ENCODE measurements at places on chromosomes 3 and 15. TPM values are rescaled to one million over a fixed set of nuclear protein-coding genes. Genes with fewer than 3 reads are reported as not detected.

Gene IQCF5
- not detected for total RNA-seq

- DNase-seq = no peak
Observed at GRCh38 chr3:147937891-147938290, 528.7 kb downstream of the ZIC1 start.

GRCh38 chr15:64009241-64009640 lies 37.0 kb downstream of the DAPK2 start:
- DNase-seq = no peak

Gene TMF1
- 34.4 TPM for total RNA-seq

Gene PIF1
- total RNA-seq = 6.6 TPM

DNA sequence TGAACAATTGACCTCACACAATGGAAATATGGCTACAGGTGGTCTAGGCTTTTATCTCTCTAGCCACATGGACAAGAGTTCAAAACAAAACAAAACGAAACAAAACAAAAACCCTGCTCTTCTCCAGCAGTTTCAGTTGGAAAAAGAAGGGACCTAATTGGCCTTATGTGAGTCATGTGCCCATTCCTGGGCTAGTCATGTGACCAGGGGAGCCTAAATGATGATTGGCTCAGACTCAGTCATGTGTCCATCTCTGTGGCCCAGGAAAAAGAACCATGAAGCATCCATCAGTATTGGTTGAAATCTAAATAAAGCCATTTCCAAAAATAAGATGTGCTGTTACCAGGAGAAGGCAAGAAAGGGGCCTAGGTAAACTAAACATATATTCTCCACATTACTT lies 96.8 kb downstream of the ANXA2 start:
- no peak for DNase-seq

GRCh38 chr15:88904624-88905327 lies 8.4 kb downstream of the MFGE8 start:
- DNase-seq = no peak

DNA sequence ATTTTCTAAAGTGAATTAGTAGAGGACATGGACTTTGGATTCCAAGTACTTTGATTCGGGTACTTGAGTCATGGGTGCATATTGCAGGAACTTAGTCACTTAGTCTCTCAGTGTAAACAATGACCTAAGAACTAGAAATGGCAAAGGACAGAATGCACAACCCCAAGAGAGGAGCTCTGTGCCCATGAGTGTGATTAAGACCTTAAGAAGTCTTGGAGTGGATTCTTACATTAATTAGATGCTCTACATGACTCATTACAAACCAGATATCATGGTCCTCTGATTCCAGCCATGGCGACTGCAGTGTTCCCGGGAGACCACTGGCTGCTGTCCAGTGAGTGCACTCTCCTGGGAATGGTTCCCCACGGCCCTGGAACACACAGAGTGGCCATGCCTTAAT lies 251.5 kb downstream of the GABRG3 start:
- DNase-seq = no peak

DNA sequence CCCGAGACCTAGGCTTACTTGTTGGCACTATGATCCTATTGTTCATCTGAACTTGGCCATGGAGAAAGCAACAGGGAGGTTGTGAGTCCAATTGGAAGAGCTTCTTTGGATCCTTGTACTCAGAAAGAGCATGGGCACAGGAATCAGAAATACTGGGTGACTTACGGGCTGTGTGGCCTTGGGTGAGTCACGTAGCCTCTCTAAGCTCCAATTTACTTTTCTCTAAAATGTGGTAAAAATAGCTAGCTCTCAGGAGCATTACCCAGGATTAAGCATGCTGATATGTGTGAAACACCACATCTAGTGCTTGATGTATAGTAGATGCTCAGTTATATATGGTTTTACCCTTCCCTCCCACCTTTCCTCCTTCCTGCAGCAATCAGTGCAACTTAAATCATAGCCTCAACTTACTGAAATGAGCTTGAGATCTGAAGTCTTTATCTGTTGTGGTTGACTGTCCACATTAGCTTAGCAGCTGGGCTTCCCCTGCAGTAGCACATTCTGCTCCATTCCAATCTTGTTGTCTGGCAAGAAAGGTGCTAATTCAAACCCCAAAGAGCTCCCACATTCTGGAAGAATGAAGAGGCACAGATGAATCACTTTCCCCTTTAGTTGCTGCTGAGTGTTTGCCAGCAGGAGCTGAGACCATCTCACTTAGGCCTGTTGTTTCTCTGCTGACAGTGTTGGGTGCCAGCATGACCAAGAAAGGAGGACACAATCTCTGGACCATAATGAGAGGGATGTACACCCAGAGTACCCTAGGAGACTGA lies 299.1 kb upstream of the TRIM42 start:
- DNase-seq = no peak

GRCh38 chr15:64461721-64462162 lies 1.4 kb downstream of the ZNF609 start:
- no peak for DNase-seq

DNA sequence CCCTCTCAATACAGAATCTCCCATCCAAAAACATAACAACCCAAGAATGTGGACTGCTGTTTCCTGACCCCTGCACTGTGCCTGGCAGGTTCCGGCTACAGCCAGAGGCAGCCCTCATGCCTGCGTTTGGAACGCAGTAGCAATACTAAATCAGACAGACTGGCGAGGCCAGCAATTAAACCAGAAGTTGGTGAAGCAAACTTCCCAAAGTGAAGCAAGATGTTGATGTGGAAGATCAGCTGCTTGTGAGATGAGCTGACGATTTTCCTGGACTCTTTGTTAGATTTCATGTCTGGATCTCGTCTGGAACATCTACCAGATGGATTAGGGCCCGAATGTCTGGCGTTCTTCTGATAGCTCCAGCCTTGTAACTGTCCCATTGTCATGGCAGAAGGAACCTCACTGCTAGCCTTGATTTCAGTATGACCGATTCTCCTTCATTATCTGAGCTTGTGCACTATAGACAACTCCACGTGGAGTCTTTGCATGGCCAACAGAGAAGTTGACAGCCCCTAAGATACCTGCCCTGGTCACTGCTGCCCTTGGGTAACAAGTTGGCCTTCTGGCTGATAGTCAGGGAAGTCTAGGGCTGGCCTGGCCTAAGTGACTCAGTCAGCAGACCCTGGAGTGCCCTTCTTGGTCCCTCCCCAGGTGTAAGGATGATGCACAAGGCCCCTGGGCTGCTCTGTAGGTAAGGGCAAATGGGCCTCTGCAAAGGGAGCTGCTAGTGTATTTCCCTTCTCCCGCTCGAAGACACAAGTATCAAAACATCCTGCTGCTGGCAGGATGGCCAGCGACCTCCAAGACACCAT lies 126.5 kb downstream of the ADAMTS17 start:
- DNase-seq = no peak

DNA sequence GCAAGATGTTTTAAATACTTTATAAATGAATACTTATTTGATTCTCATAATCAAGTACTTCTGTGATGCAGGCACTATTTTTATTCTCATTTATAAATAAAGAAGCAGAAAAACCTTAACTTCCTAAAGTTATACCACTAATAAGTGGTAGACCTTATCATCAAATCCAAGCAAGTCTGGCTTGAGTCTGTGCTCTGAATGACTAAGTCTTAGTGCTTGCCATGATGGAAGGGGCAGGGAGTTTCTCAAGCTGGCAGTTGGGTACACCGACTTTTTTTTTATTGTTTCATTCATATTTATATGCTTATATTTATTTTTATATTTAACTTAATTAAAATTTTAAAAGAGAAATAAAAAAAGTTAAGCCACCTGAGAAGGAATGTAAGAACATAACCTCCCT lies 23.6 kb downstream of the SLMAP start:
- no peak for DNase-seq

Gene ZPLD1
- total RNA-seq = not detected

- no peak for DNase-seq
Observed at GRCh38 chr15:45133561-45133920, 3.7 kb downstream of the DUOX1 start.

- DNase-seq = no peak
Observed at GRCh38 chr15:59172289-59172901, 34.2 kb upstream of the LDHAL6B start.

Gene MAP1A
- 16.9 TPM for total RNA-seq

Gene BOC
- 93.1 TPM for total RNA-seq

GRCh38 chr3:106619-107018 lies 89.9 kb upstream of the CHL1 start:
- no peak for DNase-seq

GRCh38 chr3:160885791-160886286 lies 129.8 kb downstream of the PPM1L start:
- no peak for DNase-seq

DNA sequence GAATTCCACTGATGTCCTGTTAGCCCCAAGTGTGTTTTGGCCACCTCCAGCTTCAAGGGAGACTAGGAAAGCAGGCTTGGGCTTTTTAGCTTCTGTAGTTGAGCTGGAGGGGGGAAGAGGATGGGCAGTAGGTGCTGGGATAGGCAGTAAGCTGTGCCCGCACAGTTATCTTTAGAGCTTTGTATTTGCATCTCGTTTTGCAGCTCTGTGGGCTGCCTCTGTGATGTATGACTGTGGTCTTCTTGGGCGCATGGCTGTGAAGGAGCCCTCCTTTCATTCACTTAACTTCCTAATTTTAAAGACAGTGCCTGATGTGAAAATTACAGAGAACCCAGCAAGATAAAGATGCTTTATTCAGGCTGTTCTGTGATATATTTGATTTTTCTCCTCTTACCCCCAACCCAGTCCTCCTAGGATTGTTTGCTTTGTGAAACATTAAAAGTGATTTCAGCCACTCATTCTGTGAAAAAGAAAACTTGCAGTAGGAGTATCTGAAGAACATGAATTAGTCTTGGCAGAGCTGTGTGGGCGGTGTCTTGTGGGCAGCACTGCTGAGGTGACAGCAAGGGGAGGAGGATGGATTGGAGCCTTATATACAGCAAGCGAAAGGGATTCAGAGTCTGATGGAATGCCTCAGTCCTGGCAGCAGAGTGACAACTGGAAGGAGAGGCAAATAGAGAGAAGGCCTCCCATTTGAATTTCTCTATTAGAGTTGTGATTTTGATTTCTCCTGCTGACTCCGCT lies 74.3 kb downstream of the LARS2 start:
- no peak for DNase-seq

GRCh38 chr3:187941135-187941847 lies 196.0 kb upstream of the BCL6 start:
- DNase-seq = no peak

DNA sequence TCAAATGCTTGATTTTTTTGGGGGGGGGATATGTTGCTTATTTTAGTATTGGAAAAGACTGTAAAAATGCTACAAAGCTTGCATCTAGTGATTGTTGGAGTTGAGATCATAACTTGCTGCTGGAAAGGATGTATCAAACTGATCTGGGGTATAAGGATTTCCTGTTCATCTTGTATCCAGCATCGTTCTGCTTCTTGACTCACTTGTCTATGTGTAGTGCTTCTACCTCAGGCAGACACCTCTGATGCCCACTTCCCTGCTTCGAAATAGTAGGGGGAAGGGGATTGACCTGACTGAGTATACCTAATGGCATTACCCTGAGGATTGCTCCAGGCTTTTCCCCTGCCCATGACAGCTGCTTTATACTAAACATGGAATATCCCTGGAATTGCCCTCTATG lies 42.7 kb downstream of the STT3B start:
- no peak for DNase-seq

DNA sequence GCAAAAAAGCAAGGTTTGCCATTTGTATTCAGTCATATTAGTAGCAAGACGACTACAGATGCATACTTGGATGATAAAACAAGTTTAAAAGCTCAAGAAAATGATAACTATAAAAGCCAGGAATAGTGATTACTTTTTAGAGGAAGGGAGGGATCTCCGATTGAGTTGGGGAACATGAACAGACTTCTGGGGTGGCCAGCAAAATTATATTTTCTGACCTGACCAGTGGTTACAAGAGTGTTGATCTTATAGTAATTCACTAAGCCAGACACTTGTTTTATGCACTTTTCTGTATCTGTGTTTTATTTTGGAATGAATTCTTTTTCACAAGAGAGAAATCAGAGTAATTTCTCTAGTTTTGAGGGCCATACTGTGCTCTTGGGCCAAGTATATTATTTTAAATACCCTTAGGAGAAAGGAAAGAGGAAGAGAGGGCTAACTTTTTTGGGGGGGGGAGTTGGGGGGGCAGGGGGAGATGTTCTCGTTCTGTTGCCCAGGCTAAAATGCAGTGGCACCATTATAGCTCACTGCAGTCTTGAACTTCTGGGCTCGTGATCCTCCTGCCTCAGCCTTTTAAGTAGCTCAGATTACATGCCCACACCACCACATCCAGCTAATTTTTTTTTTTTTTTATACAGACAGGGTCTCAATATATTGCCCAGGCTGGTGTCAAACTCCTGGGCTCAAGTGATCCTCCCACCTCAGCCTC lies 57.3 kb downstream of the TGFBR2 start:
- no peak for DNase-seq

DNA sequence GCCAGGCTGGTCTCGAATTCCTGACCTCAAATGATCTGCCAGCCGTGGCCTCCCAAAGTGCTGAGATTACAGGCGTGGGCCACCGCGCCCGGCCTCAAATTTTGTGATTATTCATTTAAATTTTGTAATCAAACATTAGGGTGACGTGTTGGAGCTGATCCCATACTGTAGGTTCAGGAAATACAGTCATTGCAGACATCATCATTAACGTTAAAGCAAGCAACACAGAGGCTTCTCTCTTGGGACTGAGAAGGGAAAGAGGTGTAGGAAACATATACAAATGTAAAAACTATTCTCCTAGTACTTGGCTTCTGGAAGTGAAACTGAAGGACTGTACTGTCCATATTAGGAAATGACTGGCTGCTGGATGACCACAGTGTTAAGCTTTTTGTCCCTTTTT lies 11.1 kb upstream of the ARID3B start:
- DNase-seq = no peak

Gene OR5H14
- total RNA-seq = not detected

DNA sequence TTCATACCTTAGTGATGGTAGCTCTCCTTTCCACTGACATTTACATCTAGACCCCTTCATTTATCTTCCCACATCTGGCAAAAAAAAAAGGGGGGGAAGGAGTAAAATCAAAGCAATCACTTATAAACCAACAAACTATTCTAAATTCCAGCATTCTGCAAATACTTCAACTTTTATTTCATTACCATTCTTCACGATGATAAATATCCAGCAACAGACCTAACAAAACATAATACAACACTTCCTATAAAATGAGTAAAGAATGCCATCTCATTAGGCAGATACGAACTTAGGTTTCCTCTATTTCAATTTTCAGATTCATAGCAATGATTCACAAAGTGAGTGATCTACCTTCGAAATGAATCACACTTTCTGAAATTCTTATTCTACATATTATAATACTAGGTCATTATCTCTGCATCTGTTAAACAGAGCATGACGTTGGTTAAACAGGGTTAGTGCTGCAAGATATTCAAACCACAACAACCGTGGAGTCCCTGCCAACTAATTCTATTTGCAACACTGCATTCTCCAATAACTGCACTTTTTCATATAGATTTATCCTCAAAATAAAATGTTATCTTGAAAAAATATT lies at the start of gene LRRFIP2:
Gene LRRFIP2, minus strand, starts transcription at position 51 of the 595 bp plus-strand sequence. CDS start 25,599 bp downstream, outside the sequence.
- DNase-seq = no peak

Gene CLEC3B
- total RNA-seq = 41.7 TPM

DNA sequence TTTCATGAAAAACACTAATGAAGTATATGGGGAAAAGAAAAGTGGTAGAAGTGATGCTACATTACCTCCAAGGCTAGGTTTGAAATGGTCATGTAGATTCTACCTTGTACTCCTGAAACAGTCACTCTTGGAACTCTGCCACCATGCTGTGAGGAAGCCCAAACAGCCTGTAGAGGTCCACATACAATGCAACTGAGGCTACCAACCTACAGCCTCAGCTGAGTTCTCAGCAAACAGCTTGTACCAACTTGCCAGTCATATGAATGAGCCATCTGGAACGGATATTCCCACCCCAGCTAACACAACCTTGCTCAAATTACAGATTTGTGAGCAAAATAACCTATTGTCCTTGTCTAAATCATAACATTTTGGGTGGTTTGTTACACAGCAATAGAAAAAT lies 193.5 kb downstream of the ULK4 start:
- DNase-seq = no peak

Gene SLC22A13
- not detected for total RNA-seq

Gene SENP2
- total RNA-seq = 13.8 TPM

Data from vagina (tissue), 2 donors.